ENCODE measurements at places on chromosomes 6 and 20. TPM values are rescaled to one million over a fixed set of nuclear protein-coding genes. Genes with fewer than 3 reads are reported as not detected.
A peak's percentile ranks its signal among the peaks of the same experiment; 100 is the strongest.

LTA gene
- total RNA-seq, result not detected

SEL1L2 gene
- total RNA-seq, result not detected

MUC21 gene
- total RNA-seq, result not detected

GTSF1L gene
- total RNA-seq, result not detected

SLC35B3 gene
- 18.9 TPM for total RNA-seq

DZANK1 gene
- total RNA-seq, result 12.5 TPM

HLA-DQB1 gene
- 6.1 TPM for total RNA-seq

PI16 gene
- total RNA-seq, result not detected

GPLD1 gene
- 7.4 TPM for total RNA-seq

CRIP3 gene
- 2.3 TPM for total RNA-seq

CCDC170 gene
- total RNA-seq, result 0.22 TPM

NOX3 gene
- not detected for total RNA-seq

LCA5 gene
- total RNA-seq, result 8.9 TPM

DNA sequence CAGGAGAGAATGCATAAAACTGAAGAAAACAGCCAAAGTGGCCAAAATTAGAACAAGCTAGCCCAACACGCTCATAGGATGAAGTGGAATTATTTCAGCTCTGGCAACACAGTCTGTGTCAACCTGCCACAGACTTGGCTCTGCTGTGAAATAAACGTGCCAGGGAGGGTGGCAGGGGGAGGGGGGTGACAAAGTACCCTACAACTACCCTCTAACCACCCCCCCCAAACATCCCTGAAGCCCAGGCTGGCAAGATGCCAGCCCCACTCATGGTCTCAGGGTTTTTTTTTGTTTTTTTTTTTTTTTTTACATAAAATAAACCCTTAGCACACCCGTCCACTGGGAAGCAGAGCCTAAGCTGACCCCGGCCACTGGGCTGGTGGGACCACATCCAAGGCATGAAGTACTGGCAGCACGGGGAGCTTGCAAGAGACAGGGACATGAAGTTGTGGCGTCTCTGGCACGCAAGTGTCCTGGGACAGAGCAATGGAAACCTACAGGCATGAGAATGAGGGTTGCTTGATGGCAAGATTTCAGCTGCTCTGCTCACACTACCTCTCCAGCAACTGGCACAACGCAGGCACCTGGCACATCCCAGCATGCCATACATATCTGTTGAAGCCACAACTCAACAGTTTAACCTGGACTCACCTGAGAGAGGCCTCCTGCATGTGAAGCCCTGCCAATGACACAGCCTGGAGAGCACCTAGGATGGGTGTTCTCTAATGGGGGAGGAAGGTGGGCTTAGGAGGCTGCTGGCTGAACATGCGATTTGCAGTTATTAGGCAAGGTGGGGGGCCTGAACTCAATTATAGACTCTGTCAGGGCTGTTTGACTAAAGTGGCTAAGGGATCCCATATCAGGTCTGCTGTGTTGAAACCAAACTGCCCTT lies 76.4 kb downstream of the TRAM2 start:
- H3K4me3 ChIP-seq, result no peak overlapping the region
- H3K27ac ChIP-seq, result no peak overlapping the region
- peaks cover 2% of the 10 kb centered on the region for H3K4me1 ChIP-seq
- H3K27me3 ChIP-seq, result no peaks in the 10 kb centered on the region
- H3K36me3 ChIP-seq, result peaks cover 3% of the 10 kb centered on the region

DNA sequence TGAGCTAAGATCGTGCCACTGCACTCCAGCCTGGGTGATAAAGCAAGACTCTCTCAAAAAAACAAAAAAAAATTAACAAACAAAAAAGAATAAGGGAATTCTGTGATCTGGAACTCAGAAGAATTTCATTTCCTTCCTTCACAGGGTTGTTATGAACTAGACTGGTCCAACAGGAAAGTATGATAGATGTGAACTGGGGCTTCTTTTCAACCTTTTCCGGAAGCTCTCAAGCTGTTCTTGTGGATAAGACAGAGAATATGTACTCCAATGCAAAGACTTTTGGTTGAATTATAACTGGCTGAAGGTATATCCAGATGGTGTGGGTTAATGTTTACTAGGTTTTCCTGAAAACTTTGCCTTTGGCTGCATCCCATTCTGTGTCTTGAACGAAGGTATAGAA lies 5.3 kb downstream of the RNF8 start:
- H3K36me3 ChIP-seq, result peaks cover 2% of the 10 kb centered on the region
- peaks cover 21% of the 10 kb centered on the region for H3K4me1 ChIP-seq
- H3K27ac ChIP-seq, result no peak overlapping the region
- no peak for DNase-seq
- no peak overlapping the region for H3K4me3 ChIP-seq
- H3K27me3 ChIP-seq, result no peaks in the 10 kb centered on the region

- no peak for DNase-seq
- H3K27me3 ChIP-seq, result no peaks in the 10 kb centered on the region
- no peak overlapping the region for H3K27ac ChIP-seq
- peaks cover 11% of the 10 kb centered on the region for H3K36me3 ChIP-seq
- no peaks in the 10 kb centered on the region for H3K4me1 ChIP-seq
These were observed 29.1 kb upstream of the CALHM6 start for GRCh38 chr6:116431964-116432595.

GRCh38 chr6:30461055-30461454 lies 28.3 kb upstream of the HLA-E start:
- peaks cover 93% of the 10 kb centered on the region for H3K27me3 ChIP-seq
- H3K4me1 ChIP-seq, result no peaks in the 10 kb centered on the region
- DNase-seq, result no peak

GRCh38 chr6:120214088-120214499 lies 864.5 kb upstream of the MAN1A1 start:
- no peak overlapping the region for H3K27ac ChIP-seq
- H3K36me3 ChIP-seq, result no peaks in the 10 kb centered on the region
- H3K4me3 ChIP-seq, result no peak overlapping the region
- H3K4me1 ChIP-seq, result peaks cover 4% of the 10 kb centered on the region

- no peaks in the 10 kb centered on the region for H3K27me3 ChIP-seq
- H3K27ac ChIP-seq, result peak overlapping the region; percentile 31
- H3K4me3 ChIP-seq, result no peak overlapping the region
- peaks cover 3% of the 10 kb centered on the region for H3K36me3 ChIP-seq
- DNase-seq, result no peak
- H3K4me1 ChIP-seq, result peaks cover 32% of the 10 kb centered on the region
These were observed 31.1 kb downstream of the RALY start for GRCh38 chr20:34024723-34025351.

- no peak for DNase-seq
- no peaks in the 10 kb centered on the region for H3K4me1 ChIP-seq
- H3K36me3 ChIP-seq, result peaks cover 2% of the 10 kb centered on the region
- H3K4me3 ChIP-seq, result no peak overlapping the region
These were observed 90.0 kb downstream of the IPCEF1 start for GRCh38 chr6:154266560-154267099.

GRCh38 chr6:1153696-1154245 lies 158.1 kb upstream of the FOXQ1 start:
- no peak for DNase-seq
- no peaks in the 10 kb centered on the region for H3K4me1 ChIP-seq
- no peaks in the 10 kb centered on the region for H3K36me3 ChIP-seq
- H3K27me3 ChIP-seq, result peaks cover 29% of the 10 kb centered on the region

DNA sequence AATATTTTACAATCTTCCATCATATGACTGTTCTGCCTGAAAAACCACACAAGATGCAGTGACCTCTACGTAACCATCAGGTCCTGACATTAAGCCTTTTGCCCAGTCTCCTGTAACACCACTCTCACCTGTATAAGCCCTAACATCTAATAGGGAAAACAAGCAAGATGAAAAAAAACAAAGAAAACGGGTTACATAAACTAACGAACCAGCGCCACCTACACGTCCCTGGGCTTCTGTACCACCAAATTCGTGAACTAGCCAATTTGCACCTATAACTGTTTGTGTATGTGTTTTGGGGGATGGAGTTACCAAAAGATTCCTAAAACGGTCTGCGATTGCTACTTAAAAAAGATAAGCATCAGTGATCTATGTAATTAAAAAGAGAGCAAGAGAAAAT lies 70.2 kb downstream of the BLOC1S5 start:
- peaks cover 10% of the 10 kb centered on the region for H3K27me3 ChIP-seq
- no peak overlapping the region for H3K4me3 ChIP-seq
- H3K27ac ChIP-seq, result no peak overlapping the region
- DNase-seq, result no peak
- peaks cover 1% of the 10 kb centered on the region for H3K36me3 ChIP-seq

DNA sequence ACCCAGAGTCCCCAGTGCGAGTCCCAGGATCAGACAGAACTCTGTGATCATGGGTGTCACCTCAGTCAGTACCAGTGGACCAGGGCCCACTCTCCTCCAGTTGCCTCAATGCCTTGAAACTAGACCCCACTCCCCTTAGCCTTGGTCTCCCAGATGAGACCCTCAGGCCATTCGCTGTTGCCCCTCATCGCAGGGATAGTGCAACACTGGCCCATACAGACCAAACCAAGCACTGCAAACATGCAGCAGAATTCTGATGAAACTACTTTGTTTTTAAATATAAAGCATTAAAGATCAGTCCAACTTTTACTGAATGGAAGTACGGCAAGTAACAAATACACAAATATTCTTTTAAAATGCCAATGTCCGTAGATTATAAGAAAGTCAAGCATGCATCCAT lies 101.2 kb upstream of the NT5E start:
- no peak for DNase-seq
- peaks cover 5% of the 10 kb centered on the region for H3K27me3 ChIP-seq
- peaks cover 6% of the 10 kb centered on the region for H3K4me1 ChIP-seq
- no peak overlapping the region for H3K27ac ChIP-seq
- no peaks in the 10 kb centered on the region for H3K36me3 ChIP-seq

DNA sequence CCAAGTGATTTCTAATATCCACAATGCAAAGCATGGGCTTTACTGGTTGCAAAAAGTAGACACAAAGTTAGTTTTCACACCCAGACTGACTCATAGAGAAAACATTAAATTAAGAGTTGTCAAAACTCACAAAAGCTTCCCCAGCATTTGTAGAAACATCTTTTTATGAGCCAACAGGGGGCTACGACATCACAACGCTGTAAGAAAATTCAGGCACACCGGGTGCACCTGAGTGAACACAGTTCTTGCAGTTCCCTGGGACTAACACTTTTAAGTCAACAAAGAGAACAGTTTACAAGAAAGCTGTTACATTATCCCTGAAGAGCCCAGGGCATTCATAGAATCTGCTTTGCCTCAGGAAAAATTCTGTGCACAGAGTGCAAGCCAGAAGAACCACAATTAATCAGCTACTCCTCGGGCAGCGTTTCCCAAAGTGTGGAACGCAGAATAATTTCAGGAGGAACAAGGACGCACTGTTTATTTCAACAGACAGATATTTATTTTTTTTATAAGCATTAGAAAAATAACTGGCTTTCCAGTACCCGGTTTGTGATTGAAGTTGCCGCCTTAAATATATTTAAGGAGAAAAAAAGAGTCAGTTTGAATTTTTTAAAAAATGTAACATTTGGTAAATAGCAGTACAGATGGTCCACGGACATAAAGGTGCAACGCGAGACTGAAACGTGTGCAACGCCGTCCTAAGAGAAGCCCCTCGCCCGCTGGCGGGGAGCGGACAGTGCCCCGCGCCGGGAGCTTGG lies 1.2 kb downstream of the NCOA5 start:
- H3K27ac ChIP-seq, result peak overlapping the region; percentile 95
- H3K36me3 ChIP-seq, result no peaks in the 10 kb centered on the region
- H3K27me3 ChIP-seq, result no peaks in the 10 kb centered on the region
- H3K4me3 ChIP-seq, result peak overlapping the region; percentile 89

- peaks cover 4% of the 10 kb centered on the region for H3K4me1 ChIP-seq
- peaks cover 98% of the 10 kb centered on the region for H3K27me3 ChIP-seq
- no peak overlapping the region for H3K4me3 ChIP-seq
- no peaks in the 10 kb centered on the region for H3K36me3 ChIP-seq
- no peak for DNase-seq
These were observed 951 bp upstream of the OLIG3 start for GRCh38 chr6:137494988-137495702.

GRCh38 chr6:4029687-4030086 lies 49.2 kb downstream of the FAM217A start:
- no peak for DNase-seq
- no peak overlapping the region for H3K27ac ChIP-seq
- peaks cover 16% of the 10 kb centered on the region for H3K4me1 ChIP-seq
- no peaks in the 10 kb centered on the region for H3K27me3 ChIP-seq
- peaks cover 20% of the 10 kb centered on the region for H3K36me3 ChIP-seq

- H3K27ac ChIP-seq, result no peak overlapping the region
- no peak overlapping the region for H3K4me3 ChIP-seq
- no peaks in the 10 kb centered on the region for H3K27me3 ChIP-seq
- no peak for DNase-seq
- peaks cover 9% of the 10 kb centered on the region for H3K4me1 ChIP-seq
These were observed 101.6 kb downstream of the IBTK start for GRCh38 chr6:82145926-82146452.

- peaks cover 3% of the 10 kb centered on the region for H3K4me1 ChIP-seq
- no peak overlapping the region for H3K27ac ChIP-seq
- H3K36me3 ChIP-seq, result no peaks in the 10 kb centered on the region
- DNase-seq, result no peak
These were observed 161.8 kb downstream of the KCNQ5 start for GRCh38 chr6:72783666-72784065.

- H3K27ac ChIP-seq, result no peak overlapping the region
- H3K36me3 ChIP-seq, result no peaks in the 10 kb centered on the region
- DNase-seq, result no peak
- peaks cover 76% of the 10 kb centered on the region for H3K27me3 ChIP-seq
- H3K4me1 ChIP-seq, result peaks cover 2% of the 10 kb centered on the region
These were observed 1.8 kb downstream of the CDH4 start for GRCh38 chr20:61253640-61254511.

GRCh38 chr6:155883334-155883731 lies 427.7 kb upstream of the NOX3 start:
- peaks cover 3% of the 10 kb centered on the region for H3K27me3 ChIP-seq
- DNase-seq, result no peak
- peaks cover 2% of the 10 kb centered on the region for H3K36me3 ChIP-seq

DNA sequence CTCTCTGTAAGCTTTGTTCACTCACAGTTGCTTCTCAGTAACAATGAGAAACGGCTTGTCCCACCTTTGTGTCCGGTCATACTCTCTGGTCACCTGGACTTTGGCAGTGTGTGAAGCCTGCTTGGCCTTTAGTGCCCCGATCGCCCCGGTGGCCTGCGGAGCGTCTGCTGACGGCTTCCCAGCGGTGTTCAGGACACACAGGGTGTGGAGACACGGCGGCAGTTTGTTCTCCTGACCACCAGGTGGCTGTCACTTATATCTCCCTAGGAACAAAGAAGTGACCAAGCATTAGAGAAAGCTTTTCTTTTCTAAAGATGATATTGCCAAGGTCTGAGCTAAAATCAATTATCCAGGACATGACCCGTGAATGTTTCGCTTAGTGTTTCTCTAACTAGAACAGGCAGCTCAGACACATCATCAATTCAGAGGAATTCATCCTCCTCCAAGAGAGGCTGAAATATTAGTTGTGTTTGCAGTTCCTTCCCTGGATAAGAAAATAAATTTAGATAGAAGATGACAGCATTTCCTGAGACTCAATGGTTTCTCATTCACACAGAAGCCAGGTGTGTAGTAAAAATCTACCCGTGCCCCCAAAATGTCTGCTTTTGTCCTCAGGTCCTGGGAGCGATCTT lies 167.4 kb upstream of the THBS2 start:
- no peak overlapping the region for H3K27ac ChIP-seq
- peak; percentile 24 for DNase-seq
- H3K36me3 ChIP-seq, result peaks cover 6% of the 10 kb centered on the region
- no peak overlapping the region for H3K4me3 ChIP-seq
- peaks cover 1% of the 10 kb centered on the region for H3K4me1 ChIP-seq
